ENCODE measurements at places on chromosomes 7 and 10.

DNA sequence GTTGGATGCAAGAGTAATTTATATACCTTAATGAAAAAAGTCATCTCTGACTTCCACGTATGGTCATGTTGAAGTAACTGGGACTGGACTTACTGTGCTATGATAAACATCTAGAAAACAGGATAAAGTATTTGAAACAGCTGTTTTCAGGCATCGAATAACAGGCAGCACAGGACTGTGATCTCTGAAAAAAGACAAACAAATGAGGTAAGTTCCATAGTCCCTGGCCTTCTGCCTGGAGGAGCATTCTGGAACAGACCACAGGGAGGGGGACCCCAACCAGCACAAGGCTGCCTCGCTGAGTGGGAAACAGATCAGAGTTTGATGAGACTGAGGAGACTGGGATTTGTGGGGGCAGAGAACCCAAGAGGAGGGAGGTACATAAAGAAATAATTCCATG lies 89.1 kb upstream of the HABP2 start:
- DNase-seq, result no peak
- H3K36me3 ChIP-seq, result no peaks in the 10 kb centered on the region
- no peaks in the 10 kb centered on the region for H3K4me1 ChIP-seq
- H3K4me3 ChIP-seq, result no peak overlapping the region
- H3K27me3 ChIP-seq, result peaks cover 4% of the 10 kb centered on the region

DNA sequence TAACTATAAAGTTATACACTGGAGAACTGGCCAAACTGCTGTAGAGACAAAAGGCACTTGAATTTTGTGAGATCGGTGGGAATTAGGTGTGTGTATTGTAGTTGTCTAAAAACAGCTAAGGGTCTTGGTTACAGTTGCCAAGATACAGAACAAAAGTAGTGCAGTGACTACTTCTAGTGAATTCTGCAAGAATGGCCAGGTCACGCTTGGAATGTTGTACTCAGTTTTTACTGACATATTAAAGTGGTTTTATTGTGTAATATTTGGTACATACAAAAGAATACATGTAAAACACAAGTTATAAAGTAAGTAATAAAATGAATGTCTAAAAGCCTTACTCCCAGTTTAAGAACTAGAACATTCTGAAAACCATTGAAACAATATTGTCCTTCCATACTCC lies 42.4 kb downstream of the PRPF18 start:
- no peak overlapping the region for H3K4me3 ChIP-seq
- no peaks in the 10 kb centered on the region for H3K4me1 ChIP-seq
- DNase-seq, result no peak
- H3K27ac ChIP-seq, result no peak overlapping the region
- no peaks in the 10 kb centered on the region for H3K27me3 ChIP-seq
- peaks cover 60% of the 10 kb centered on the region for H3K36me3 ChIP-seq

GRCh38 chr10:80444124-80444523 lies 10.0 kb upstream of the TSPAN14 start:
- peaks cover 18% of the 10 kb centered on the region for H3K4me1 ChIP-seq
- no peak overlapping the region for H3K4me3 ChIP-seq
- no peaks in the 10 kb centered on the region for H3K27me3 ChIP-seq
- no peak for DNase-seq
- H3K36me3 ChIP-seq, result no peaks in the 10 kb centered on the region

- H3K36me3 ChIP-seq, result no peaks in the 10 kb centered on the region
- no peaks in the 10 kb centered on the region for H3K4me1 ChIP-seq
- no peak overlapping the region for H3K27ac ChIP-seq
- H3K27me3 ChIP-seq, result peaks cover 3% of the 10 kb centered on the region
Observed at GRCh38 chr7:1779445-1779844, 109.4 kb downstream of the ELFN1 start.

DNA sequence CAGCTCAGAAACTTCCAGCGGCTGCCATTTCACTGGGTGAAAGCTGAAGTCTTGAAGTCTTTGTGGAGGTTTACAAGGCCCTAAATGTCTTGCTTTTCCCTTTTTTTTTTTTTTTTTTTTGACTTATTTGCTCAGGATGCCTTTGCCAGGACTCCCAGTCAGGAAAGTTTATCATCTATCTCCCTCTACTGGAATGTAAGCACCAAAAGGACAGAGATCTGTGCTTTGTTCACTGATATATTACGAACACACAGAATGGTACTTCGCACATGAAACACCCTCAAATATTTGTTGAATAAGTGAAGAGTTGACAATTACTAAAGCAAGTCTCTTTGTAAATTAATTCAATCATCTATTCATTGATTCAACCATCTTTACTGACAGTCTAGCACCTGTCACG lies 23.2 kb downstream of the ABCB4 start:
- no peaks in the 10 kb centered on the region for H3K36me3 ChIP-seq
- no peak overlapping the region for H3K4me3 ChIP-seq
- H3K27ac ChIP-seq, result no peak overlapping the region

DNA sequence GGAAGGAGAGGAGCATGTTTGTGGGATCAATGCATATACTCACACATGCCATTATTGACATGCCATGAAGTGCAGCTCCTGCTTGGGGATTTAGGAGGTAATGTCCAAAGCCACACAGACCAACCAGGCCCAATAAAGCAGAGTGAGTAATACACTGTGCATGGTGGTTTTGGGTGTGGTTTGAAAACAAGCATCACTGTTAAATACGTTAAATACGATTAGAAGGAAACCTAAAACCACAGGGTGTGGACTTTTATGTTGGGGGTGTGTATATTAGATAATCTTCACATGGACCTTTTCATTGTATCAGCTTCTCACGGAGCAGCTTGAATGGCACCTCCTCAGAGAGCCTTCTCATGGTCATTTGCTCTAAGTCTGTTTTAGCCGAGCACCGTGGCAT lies 10.4 kb upstream of the EIF3A start:
- peak overlapping the region; percentile 71 for H3K4me3 ChIP-seq
- no peaks in the 10 kb centered on the region for H3K27me3 ChIP-seq
- peaks cover 54% of the 10 kb centered on the region for H3K4me1 ChIP-seq

DNA sequence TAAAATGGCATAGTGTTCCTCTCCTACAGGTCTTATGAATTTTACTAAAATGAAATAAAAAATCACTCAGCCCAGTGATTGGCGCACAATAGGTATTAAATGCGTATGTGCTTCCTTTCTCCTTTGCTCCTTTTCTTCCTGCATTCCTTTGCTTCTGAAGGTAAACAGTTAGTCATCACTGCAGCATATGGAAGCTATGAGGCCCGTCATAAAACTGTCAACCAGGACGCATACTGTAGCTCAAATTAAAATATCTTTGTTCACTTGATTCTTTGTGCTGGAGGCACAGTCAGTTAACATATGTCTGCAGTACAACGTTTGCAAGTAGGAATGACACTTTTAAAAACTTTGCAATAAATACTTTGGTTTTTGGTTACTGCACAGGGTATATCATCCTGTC lies 374.7 kb downstream of the TCERG1L start:
- H3K36me3 ChIP-seq, result no peaks in the 10 kb centered on the region
- no peaks in the 10 kb centered on the region for H3K4me1 ChIP-seq
- no peak for DNase-seq
- H3K4me3 ChIP-seq, result no peak overlapping the region
- H3K27ac ChIP-seq, result no peak overlapping the region
- no peaks in the 10 kb centered on the region for H3K27me3 ChIP-seq

DNA sequence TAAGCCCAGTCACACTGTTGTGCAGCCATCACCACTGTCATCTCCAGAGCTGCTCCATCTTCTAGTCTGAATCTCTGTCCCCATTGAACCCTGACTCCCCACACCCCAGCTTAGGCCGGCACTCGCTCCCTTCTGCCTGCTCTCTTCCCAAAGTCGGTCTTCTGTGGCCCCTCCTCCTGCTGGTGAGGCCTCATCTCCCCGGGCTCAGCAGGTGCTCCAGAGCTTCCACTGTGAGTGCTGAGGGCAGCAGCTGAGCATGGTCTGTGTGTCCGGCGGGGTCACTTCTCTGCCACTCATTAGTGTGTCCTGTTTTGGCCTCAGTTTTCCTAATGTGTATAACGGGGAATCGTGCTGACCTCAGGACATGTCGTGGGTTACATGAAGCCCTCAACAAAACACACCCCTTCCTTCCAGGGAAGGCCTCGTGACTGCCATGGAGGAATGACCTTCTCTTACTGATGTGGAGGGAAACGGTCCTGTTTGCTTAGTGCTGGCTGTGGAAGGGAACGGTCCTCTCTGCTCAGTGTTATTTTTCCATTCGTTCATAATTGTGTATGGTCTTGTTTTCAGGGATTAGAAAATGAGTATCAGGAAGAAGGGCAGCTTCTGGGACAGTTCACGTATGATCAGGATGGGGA lies 4.3 kb upstream of the GET4 start:
- H3K4me3 ChIP-seq, result no peak overlapping the region
- H3K4me1 ChIP-seq, result no peaks in the 10 kb centered on the region
- no peaks in the 10 kb centered on the region for H3K27me3 ChIP-seq
- H3K27ac ChIP-seq, result no peak overlapping the region
- no peak for DNase-seq
- H3K36me3 ChIP-seq, result peaks cover 30% of the 10 kb centered on the region

GRCh38 chr10:118956802-118957442 lies 72.6 kb upstream of the NANOS1 start:
- H3K4me3 ChIP-seq, result no peak overlapping the region
- no peak for DNase-seq
- H3K27ac ChIP-seq, result no peak overlapping the region
- H3K4me1 ChIP-seq, result no peaks in the 10 kb centered on the region
- no peaks in the 10 kb centered on the region for H3K27me3 ChIP-seq
